ENCODE measurements at places on chromosomes 13 and 19.
A peak's percentile ranks its signal among the peaks of the same experiment; 100 is the strongest.

- no peak for DNase-seq
Observed at GRCh38 chr13:63436325-63436668, 2020.6 kb upstream of the PCDH20 start.

DNA sequence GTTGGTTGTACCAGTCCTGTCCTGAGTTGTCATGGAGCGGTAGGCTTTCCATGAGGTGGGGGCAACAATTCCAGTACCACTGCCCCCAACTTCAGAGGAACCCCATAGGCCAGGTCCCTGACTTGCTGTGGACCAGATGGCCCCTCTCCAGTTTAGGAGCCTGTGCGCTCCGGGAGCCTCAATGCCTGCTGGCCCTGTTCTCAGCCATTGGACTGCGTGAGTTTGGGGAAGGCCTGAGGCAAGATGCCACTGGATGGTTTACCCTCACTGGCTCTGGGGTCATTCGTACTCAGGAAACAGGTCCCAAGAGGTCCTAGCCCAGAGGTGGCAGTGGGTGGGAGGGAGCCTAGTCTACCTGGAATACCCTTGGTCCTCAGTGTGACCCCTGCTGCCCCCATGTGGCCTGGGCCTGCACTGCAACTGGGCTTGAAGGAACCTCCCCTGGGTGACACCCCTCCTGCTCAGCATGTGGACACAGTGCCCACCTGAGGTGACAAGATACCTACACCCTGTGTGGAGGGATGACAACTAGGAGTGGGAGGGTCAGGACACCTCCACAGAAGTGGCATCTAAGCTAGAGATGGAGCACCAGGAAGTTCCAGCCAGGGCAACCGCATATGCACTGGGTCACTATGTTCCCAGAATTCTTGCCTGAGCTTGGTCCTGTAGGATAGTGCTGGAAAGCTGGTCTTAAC, 6.0 kb upstream of the PRR19 start:
- DNase-seq, result peak; percentile 77

- DNase-seq, result no peak
Observed at GRCh38 chr13:77329911-77330584, 3.2 kb upstream of the MYCBP2 start.

DNA sequence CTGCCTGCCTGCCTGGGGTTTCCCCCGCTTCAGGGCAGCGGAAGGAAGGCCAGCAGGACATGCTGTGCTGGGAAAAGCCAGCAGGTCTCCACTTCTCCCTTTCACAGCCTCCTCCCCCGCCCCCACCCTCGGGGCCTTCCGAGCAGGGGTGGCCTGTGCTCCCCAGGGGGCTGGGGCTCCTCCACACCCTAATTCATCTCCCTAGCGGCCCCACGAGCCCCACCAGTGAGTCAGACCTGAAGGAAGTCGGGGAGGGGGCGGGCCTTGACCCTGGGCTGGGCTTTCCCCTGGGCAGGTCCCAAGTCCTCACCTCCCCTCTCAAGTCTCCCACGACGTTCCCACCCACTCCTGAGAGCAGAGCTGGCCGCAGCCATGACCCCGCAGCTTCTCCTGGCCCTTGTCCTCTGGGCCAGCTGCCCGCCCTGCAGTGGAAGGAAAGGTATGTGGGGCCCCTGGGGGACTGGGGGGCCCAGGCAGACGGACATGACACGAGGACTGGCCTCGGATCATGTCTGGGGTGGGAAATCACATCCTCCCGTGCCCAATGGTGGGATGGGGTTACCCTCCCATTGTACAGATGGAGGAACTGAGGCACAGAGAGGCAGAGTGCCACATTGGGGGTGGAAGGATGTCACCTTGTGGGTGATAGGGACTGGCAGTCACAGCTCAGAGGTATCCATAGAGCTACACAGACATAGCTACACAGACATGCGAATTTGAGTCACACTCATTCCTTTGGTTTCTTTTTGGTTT, at the start of gene EBI3:
EBI3 (plus strand) TSS at position 345 of the 753 bp plus-strand sequence; CDS start at position 373, 28 bp downstream.
- DNase-seq, result no peak

DNA sequence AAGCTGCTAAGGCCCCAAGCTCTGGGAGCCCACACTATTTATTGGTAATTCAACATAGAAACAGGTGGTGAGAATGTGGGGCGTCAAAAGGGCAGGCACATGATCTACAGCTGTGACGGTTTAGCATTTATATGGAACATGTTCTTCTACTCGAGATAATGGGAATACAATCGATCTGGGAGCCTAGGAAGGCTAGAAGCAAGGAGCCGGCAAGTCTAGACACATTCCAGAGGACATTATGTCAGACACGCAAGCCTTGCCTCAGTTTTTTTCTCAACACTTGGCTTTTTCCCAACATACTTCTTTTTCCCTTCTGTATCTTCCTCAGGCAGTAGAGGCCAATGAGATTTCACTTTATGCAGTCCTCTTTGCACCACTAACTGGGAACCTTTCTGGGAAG, 315.7 kb upstream of the SLITRK5 start:
- no peak for DNase-seq

GRCh38 chr19:7823686-7824301, 6.2 kb upstream of the EVI5L start:
- no peak for DNase-seq

DNA sequence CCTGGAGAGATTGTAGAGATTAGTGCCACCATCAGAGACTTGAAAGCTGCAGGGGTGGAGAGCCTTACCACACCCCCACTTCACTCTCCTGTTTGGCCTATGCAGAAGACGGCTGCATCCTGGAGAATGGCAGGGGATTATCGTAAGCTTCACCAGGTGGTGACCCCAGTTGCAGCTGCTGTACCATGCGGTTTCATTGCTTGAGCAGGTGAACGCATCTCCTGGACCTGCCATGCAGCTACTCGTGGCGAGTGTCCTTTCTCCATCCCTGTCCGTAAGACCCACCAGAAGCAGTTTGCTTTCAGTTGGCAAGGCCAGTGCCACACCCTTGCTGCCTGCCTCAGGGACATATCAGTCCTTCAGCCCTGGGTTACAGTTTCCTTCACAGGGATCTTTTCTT, 21.2 kb downstream of the PPP5C start:
- no peak for DNase-seq
